ENCODE measurements at places on chromosomes 6 and 20.

GRCh38 chr6:11767458-11767857 lies 11.1 kb downstream of the ADTRP start:
- DNase-seq, result no peak

DNA sequence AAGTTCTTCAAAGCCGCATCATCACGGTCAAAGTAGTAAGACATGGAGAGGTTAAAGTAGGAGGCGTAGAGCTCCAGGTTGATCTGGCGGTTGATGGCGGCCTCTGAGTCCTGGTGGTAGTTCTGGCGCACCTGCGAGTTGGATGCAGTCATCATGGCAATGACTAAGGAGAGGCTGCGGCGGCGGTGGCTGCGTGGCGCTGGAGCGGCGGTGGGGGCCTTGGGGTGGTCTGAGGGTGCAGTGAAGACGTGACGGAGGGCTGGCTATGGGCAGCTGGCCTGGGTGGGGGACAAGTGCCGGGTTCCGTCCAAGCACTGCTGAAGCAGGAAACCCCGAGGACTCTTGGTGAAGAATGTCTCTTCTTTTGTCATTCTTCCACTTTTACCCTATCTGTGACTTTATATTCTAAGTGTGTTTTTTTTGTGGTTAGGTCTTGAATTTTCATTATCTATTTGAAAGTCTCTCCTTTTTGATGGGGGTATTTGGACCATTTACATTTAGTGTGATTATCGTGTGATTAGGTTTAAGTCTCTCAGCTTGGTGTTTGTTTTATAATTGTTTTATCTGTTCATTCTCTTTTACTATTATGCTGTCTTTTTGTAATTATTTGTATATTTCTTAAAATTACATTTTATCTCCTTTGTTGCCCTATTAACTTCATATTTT lies 94.6 kb downstream of the TFAP2B start:
- no peak for DNase-seq

GRCh38 chr20:58745391-58745790 lies 52.8 kb downstream of the NPEPL1 start:
- no peak for DNase-seq

GRCh38 chr6:27135087-27135657 lies 112.3 kb upstream of the PRSS16 start:
- DNase-seq, result no peak

DNA sequence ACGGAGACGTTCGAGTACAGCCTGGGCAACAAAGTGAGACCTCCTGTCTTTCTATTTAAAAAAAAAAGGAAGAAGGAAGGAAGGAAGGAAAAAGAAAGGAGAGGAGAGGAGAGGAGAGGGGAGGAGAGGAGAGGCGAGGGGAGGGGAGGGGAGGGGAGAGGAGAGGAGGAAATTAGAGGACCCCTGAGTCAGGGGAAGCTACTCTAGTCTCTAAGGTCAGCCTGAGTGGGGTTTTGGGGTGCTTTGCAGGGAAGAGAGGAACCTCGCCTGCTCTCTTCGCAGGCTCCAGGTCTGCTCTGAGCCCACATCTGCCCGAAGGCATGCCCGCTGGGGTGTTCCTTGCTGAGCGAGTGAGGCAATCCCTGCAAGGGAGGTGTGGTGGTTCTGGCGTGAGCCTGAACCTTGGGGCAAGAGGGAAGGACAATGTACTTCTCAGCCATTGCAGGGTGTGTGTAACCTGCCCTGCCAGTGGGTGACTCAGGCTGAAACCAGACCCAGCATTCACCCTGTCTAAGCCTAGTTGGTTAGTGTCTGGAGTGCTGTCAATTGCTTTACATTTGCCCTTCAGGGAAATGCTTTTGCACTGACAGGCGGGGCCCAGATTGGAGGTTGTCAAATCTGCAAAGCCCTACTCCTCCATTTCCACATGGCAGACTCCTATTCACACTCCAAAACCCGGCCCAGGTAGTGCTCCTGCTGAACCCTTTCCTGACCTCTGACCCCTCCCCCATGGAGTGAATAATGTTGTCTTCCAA lies 15.3 kb upstream of the MMP9 start:
- DNase-seq, result no peak

GRCh38 chr6:129744201-129744879 lies 34.4 kb upstream of the ARHGAP18 start:
- no peak for DNase-seq

GRCh38 chr6:156028335-156029131 lies 572.9 kb upstream of the NOX3 start:
- no peak for DNase-seq

DNA sequence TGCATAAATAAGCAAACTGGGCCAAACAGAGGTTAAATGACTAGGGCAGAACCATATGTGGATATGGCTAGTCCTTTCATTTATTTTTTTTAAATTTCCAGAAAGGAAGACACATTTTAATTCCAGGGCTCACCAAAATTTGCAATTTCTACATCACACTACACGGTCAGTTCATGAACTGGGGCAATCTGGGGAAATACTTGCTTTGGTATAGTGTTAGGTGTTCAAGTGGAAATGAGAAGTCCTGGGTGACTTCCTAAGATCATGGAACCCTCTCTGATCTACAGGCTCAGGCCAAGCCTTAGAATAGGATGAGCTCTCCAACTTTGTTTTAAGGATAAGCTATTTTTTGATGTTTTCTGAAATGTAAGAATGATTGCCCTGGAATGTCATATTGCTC lies 128.6 kb upstream of the SPACA1 start:
- no peak for DNase-seq

GRCh38 chr6:153123801-153124200 lies 7.3 kb downstream of the RGS17 start:
- no peak for DNase-seq

DNA sequence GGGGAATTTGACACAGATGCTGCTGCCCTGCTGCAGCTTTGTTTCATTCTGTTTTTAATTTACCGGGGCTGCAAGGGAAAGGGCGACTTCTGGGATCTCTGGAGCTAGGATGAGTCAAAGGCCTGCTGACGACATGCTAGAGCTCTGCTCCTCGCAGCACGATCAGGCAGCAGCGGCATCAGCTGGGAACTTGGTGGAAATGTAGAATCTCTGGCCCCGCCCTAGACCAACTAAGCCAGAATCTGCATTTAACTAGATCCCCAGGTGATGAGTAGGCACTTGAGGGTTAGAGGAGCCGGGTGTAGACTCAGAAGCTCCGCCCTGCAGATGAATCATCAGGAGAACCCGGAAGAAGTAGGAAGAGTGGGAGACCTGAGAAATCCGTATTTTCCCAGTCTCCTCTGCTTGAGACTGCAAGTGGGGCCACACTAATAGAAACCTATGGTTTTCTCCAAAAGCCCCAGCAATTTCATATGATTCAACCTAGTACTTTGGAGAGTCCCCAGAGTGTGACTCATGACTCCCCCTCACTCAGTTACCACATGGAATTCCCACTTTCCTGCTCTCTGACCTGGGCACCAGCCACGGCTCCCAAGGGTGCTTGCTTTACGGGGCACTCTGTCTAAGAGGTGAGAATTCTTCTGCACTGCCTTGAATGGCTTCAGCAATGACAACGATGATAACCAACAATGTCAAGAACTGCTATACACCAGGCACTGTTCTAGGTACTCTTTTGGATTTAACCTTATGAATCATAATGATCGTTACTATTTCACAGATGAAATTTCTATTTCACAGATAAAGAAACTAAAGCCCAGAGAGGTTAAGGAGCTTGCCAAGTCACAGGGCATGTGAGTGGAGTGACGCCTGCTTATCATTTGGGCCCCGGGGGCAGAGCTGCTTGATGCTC lies 18.1 kb downstream of the TUBB2B start:
- peak; percentile 47 for DNase-seq

GRCh38 chr20:36541227-36541767 lies at the start of gene MYL9:
Gene MYL9, plus strand, starts transcription at chr20:36541519. Its CDS starts 3,366 bp downstream, at chr20:36544885.
- no peak for DNase-seq

- no peak for DNase-seq
These were observed 75.9 kb downstream of the RREB1 start for GRCh38 chr6:7183707-7184106.

- no peak for DNase-seq
These were observed 27.7 kb upstream of the FBXL4 start for GRCh38 chr6:98975421-98975820.

- DNase-seq, result no peak
These were observed 21.7 kb downstream of the TRAF3IP2 start for GRCh38 chr6:111583986-111584385.

- DNase-seq, result no peak
These were observed 32.3 kb upstream of the HLA-A start for GRCh38 chr6:29909985-29910384.

DNA sequence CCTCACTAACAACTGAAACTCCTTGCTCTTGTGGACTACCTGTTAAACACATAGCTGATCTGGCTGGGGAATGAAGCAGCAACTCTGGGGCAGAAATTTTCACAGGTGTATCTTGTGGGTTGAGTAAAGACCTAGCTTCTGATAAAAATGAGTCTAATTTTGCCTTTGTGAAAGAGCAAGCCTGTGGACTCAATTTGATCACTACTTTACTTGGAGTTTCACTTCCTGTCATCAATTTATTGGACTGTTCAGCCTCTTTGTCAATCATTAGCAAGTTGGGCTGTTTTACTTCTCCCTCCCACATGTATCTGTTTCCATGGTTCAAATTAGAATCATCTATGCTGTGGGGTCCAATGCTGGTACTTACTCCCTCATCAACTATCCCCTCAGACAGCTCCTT lies 29.6 kb upstream of the CRIP3 start:
- no peak for DNase-seq

- DNase-seq, result no peak
These were observed 11.0 kb downstream of the ZBP1 start for GRCh38 chr20:57609086-57609841.

DNA sequence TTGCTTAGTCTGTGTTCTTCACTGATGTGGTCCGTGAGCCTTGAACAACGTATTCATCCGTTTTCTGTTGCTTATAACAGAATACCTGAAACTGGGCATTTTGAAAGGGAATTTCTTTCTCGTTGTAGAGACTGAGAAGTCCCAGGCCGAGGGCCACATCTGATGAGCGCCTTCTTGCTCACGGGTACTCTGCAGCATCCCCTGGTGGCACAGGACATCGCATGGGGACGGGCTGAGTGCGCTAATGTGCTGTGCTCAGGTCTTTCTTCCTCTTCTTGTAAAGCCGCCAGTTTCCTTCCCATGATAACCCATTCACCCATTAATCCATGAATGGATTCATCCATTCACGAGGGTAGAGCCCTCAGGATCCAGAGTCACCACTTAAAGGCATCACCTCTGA lies 161.0 kb downstream of the NFATC2 start:
- no peak for DNase-seq

- DNase-seq, result no peak
These were observed 3.0 kb upstream of the PRDM13 start for GRCh38 chr6:99603421-99604165.

- DNase-seq, result no peak
These were observed 87.8 kb downstream of the PHACTR3 start for GRCh38 chr20:59692139-59692538.

Measured in activated CD4-positive, CD25-positive, alpha-beta regulatory T cell treated with anti-CD3 and anti-CD28 coated beads, Interleukin-2, amount 50 U/mL, for 72 hours (primary cell).